Mucosa of descending colon (tissue), 3 donors: ENCODE measurements at places on chromosomes 3 and 15. TPM values are rescaled to one million over a fixed set of nuclear protein-coding genes. Genes with fewer than 3 reads are reported as not detected.

Gene FAM174B
- total RNA-seq: 30.5 TPM

Gene SOX14
- not detected for total RNA-seq

Gene GASK1A
- total RNA-seq: 1.2 TPM

Gene IQGAP1
- total RNA-seq: 242 TPM

Gene FBXW12
- not detected for total RNA-seq

Gene MCF2L2
- 1.1 TPM for total RNA-seq

Gene MUSTN1
- 1.9 TPM for total RNA-seq

Gene GOLGA6L4
- total RNA-seq: 3.7 TPM

Gene CPNE9
- not detected for total RNA-seq

Gene RAD54L2
- total RNA-seq: 16.1 TPM

DNA sequence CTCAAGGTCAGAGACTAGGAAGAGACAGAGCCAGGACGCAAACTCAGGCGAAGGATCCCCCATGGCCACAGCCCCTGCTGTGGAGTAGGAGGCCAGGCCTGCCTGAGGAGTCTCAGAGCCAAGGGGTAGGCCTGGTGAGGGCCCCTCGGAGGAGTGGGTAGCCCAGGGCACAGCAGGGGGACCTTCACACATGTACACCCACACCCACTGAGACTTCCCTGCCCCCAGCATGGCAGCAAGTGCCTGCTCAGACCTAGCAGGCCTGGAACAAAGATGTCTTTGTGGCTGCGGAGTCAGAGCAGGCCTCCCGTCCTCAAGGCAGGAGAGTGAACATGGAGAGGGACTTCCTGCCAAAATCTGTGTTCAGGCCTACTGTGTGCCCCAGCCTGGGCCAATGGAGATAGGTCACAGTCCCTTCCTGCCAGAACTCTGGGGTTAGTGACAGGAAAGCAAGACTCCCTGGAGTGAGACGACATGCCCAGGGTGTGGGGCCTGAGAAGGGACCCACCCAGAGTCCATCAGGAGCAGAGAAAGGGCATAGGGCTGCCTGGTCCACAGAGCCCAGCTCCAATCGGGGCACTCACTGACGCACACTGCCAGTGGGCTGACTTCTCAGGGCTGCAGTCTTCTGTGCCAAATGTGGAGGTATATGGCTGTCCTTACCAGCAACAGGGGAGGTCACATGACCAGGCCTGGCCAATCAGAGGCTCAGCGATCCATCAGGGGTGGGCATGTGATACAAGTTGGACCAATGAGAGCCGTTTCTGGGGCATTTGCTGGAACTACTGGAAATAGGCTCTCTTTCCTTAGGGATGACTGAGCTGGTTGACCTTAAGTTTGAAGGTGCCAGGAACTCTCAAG, 2.3 kb downstream of the GRIP2 start:
- DNase-seq: no peak

DNA sequence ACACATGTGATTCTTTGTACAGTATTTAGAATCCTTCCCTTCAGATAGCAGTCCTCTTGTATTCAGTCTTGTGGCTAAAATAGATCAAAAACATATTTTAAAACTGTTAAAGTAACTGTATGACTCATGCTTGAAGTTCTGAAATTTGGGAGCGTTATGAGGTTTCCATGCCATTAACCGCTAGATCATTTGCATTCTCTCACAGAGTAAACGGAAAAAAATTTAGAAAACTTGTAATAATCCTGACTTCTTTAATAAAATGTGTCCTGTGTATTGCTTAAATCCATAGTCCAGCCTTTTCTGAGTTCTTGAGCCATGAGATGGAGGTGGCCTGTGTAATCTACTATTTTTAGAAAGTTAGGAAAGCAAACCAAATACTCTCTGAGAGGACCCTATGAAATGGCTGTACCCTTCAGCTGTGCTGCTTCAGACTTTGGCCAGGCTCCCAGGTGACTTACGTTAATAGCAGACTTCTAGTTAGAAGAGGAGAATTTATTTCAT, 33.8 kb downstream of the MBNL1 start:
- DNase-seq: no peak

DNA sequence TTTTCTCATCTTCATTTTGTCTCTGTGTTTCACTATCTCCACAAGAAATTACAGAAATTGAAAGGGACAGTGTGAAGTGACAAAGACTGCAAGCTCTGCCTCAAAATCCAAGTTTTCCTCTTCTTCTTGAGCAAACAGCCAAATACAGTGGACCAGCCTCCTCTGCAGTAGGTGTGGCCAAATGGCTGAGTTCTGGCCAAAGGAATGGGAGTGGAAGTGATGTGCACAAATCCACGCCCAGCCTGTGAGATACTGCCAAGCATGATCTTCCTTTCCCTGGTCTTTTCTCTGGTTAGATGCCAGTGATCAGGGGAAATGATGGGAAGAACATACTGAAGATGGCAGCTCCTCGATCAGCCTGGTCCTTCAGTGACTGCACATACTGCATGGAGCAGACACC, 111.0 kb upstream of the CPNE4 start:
- DNase-seq: no peak

GRCh38 chr3:134752761-134753461, 42.1 kb upstream of the EPHB1 start:
- DNase-seq: no peak

- no peak for DNase-seq
These were observed 35.2 kb upstream of the SIAH2 start for GRCh38 chr3:150798122-150798618.

DNA sequence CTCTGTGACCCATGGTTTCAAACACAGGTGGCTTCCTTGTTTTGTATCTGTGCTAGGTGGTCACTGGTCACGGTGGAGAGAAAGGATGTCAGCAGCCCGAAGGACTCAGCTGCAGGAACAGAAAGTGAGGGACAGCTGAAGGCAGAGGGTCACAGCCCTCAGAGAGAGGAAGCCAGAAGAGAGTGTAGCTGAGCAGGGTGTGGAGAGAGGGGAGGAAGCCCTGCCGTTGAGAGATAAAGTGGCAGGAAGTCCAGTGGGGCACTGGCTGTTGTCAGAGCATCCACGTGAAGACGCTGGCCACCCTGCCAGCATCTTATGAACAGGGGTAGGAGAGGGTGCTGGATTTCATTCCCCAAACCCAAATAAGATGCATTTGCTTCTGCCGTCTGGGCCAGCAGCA, 36.9 kb downstream of the LIMD1 start:
- DNase-seq: no peak
